M059J (cell line): ENCODE measurements at places on chromosomes 2 and 18.

DNA sequence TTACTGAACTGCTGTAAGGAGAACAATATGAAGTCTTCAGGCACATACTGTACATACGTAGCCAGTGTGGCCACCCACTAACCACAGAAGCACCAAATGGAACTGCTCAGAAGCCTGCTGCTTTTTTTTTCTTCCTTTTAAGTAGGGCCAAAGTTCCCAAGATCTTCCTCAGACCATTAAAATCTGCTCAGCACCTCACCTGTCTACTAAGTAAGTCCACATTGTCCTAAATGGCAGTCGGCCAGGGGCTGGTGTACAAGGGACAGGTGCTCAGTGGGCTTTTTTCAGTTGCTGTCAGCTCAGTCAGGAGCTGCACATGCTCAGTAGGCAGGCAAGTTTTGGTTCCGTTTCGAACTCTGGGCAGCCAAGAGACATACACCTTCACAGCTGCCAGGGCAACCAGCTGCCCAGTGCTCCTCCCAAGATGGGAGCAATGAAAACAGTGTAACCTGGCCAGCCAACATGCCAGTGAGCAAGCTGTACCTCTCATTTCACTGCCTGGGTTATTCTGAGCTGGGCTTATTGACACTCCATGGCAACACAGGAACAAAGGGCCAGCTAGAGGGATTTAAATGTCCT lies 86.1 kb downstream of the ACVR1 start:
- DNase-seq: no peak

- peak; percentile 7 for DNase-seq
Measured at GRCh38 chr2:67772216-67773170, 290.3 kb downstream of the C1D start.

DNA sequence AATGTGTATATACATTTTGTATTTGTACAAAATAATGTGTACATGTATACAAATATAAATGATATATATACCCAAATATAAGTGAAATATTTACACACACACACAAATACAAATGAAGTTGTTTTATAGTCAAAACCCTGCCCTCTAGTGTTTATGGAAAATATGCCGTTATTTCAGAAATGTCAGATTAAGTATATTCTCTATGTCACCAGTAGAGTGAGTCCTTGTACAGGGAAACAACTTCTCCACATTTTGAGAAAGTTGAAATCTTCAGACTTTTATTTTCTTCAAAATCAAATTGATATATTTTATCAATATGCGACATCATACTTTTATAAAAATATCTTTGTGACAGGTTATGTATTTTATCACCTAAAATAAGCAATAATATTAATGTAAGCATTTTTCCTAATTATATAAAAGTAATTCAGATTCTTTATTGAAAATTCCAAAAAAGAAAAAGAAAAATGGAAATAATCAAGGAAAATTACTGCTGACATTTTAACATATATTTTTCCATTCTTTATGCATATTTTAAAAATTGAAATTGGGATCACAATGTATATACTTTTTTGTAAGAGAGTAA lies 22.4 kb downstream of the ARL6IP6 start:
- DNase-seq: peak; percentile 55

DNA sequence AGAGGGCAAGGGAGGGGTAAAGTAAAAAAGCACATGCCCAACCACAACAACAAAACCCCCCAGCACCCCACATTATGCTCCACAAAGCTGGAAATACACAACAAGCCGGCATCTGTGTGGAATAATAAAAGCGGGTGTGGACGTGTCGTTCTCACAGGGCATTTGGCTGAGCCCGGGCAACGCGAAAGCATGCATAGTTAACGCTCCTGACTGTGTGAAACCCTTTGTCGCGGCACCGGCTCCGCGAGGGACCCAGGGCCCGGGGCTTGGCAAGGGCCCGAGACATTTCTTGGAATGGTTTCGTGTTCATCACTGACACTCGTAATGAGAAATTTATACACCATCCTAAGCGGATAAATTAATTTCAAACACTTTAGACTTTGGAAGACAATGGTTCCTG lies 165.6 kb downstream of the INHBB start:
- DNase-seq: no peak

DNA sequence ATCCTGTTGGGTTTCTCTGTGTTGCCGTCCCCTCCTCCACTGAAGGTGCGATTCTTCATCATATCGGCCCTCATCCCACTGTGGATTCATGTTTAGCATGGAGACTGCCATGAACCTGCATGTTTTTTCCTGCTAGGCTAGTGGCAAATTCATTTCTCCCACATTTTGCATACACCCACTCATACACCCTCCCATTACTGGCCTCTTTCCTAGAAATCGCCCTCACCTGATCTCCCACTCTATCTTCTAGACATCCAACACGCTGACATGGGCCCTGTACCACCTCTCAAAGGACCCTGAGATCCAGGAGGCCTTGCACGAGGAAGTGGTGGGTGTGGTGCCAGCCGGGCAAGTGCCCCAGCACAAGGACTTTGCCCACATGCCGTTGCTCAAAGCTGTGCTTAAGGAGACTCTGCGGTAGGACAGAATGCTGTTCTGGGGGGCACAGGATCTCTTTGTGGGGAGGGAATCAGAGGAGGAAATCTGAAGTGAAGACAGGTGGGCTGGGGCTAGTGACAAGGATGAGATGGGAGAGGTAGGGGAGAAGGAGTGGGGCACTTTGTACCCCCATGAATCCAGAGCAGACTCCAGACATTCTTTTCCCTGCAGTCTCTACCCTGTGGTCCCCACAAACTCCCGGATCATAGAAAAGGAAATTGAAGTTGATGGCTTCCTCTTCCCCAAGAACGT lies 17.7 kb downstream of the PRKAG3 start:
- no peak for DNase-seq
